ENCODE measurements at places on chromosomes 6 and 20.

GRCh38 chr6:83169106-83169505, 24.0 kb downstream of the PGM3 start:
- no peak for DNase-seq

- DNase-seq = no peak
These were observed 2.0 kb downstream of the MUC21 start for GRCh38 chr6:30985490-30985889.

- no peak for DNase-seq
These were observed 188.2 kb downstream of the ADGRG6 start for GRCh38 chr6:142489722-142490610.

DNA sequence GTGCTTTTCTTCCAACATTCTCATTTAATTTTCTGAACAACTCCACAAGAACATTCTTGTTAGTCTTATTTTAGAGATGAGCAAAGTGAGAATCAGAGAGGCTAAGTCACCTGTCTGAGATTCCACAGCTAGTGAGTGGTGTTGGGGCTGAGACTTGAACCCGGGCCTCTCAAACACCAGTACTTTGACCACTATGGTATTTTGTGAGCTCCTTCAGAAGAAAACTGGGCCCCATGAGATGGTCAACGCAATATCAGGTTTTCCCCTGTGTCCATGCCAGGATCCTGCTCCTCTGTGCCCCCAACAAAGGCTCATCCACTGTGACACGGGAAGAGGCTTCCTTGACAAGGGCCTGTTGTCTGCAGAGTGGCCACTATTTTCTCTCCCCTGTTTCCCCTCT, 51.9 kb downstream of the MAFB start:
- DNase-seq = no peak

DNA sequence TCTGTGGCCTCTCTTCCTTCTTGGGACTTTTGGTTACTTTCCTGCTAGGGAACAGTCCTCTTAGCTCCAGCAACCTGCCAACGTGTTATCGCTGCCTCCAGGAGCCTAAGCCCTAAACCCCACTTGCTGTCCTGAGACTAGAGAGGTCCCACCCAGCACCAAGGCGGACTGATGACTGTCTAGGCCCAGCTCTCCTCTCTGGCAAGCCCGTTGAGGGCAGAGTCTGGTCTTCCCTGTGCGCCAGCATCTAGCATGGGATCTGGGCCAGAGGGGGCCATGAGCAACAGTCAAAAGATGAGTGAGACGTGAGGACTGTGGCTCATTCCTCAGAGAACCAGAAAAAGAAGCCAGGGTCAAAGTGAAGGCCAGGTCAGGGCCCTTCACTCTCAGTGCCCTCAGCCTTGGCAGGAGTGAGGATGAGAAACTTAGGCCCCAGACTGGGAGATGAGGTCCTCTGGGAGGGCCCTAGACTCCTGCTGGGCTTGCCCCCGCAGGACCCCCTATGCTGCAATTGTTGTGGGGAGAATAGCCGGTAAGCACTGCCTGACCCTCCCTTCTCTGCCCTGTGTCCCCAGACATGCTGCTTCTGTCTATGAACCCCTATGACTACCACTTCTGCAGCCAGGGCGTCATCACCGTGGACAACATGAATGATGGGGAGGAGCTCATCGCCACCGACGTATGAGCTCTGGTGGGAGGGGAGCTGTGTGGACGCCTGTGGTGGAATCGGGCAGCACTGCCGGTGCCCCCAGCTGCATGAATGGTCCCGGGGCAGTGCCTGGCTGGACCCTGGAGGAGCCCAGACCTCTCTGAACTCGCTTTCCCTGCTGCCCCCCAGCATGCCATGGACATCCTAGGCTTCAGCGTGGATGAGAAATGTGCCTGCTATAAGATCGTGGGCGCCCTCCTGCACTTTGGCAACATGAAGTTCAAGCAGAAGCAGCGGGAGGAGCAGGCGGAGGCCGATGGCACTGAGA, 30.9 kb downstream of the MYH7B start:
- no peak for DNase-seq

DNA sequence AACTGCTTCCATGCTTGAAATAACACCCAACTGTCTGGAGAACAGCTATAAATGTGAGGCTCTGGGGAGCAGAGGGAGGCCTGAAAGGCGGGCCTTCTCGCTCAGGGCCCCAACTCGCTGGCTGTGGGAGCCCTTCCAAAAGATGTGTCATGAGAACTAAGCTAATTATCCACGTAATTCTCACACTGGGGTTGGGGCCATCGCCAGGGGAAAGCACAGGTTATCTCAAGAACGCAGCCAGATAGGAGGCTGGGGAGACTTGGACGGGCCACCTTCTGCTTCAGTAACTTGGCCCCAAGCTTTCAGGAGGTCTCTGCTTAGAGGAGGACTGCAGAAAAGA, 1.6 kb downstream of the PXDC1 start:
- DNase-seq = peak; percentile 51

- no peak for DNase-seq
These were observed 537 bp upstream of the GABBR1 start for GRCh38 chr6:29633534-29633905.

DNA sequence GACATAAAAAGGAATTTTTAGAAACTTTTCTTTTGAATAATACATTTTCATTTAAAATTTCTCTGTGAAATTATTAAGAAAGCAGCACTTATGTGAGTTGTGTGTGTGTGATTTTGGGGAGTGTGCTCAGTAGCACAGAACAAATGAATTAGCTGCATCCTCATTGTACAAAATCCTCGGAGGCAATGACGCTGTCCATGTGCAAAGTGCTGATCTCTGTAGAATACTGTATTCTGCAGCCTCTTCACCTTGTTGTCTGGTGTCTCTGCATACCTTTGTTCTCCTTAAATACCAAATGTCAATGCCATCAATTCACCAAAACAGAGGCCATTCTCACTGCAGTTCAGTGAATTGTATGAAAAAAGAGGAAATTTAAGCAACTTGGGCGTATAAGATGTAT, 838.4 kb downstream of the QKI start:
- DNase-seq = no peak

DNA sequence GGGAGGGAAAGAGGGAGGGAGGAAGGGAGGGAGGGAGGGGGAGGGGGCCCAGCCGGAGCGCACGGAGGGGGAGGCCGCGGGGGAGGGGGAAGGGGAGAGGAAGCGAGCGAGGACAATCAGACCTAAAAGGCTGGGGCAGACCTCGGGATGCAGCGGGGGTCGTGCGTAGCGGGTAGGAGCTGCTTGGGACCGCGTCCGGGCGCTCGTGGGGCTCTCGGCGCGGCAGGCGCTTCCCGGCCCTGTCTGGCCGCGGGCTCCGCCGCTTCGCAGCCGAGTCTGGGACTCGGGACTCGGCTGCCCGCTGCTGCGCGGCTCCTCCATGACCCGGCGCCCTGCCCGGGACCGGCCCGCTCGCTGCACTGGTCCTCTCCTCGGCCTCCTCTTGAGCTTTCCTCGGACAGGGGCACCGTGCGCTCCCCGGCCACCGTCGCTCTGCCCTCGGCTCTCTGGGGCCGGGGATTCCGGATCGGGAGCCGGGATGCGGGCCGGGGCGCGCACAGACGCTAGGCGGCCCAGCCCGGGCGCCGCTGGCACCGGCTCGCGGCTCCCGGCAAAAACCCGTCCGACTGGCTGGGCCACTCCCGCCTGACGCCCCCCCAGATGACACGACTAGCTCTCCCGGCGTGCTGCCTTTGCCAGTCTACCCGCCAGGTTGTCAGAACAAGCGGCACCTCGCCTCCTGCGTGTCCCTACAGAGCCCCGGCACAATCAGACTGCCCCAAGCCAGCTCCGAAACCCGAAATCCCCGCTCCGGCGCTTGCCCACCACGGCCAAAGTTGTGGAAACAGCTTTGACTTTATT, 2.2 kb downstream of the TFAP2A start:
- no peak for DNase-seq

- no peak for DNase-seq
These were observed 70.5 kb upstream of the HINT3 start for GRCh38 chr6:125886021-125886420.

DNA sequence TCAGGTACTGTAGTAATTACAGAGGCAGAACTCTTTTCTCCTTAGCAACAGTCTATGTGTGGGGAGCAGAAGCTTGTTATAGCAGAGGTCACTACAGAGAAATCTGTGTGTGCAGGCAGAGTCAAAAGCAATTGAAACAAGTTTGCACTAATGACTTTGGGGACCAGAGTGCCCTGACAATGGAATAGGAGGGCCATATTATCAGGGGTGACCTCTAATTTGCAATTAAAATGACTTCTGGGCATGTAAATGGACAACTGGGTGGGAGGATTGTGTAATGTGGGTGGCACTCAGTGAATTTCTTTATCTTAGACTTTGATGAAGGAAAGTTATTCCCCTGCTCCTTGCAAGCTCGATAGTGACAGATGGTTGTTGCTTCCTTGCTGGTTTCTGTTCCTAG, 127.2 kb downstream of the PLCB4 start:
- DNase-seq = no peak

DNA sequence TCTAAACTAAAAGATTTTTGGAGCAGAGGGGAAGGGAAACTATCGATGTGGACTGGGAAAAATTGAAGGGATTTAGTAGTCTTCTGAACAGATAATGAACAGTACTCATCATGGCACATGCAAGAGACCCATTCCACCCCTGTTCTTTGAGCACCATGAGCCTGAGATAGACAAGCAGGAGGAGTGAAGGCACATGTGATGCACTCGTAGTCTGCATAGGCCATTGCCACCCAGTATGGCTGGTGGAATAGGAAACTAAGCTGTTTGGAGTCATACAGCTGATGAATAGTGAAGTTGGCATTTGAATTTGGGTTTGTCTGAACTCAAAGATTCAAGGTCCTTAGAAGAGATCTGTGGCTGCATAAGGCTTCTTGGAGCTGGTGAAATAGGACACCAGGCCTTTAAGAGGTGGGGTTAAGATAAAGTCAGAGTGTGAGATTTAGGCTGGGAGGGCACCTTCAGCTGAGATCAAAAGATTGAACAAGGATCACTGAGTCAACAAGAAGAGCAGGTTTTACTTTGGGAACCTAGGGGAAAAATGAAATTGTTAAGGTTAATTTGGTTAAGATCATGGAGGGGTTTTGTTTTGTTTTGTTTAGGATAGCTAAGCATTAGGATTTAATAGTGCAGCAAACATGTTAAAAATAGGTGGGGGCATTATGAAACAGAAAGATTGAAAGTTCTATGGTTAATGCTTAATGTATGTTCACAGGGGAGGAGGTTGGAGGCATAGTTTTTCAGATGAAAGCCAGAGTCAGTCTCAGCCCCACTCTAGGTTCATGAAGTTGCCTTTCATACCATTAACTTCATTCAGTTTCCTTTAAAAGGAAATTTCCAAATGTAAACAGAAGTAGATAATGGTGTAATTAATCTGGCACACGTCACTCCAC, 148.8 kb downstream of the ARID1B start:
- no peak for DNase-seq

- no peak for DNase-seq
These were observed 790 bp downstream of the NEDD9 start for GRCh38 chr6:11231564-11232192.

- DNase-seq = no peak
These were observed 42.0 kb downstream of the CBFA2T2 start for GRCh38 chr20:33531885-33532284.

- no peak for DNase-seq
These were observed 205.1 kb upstream of the SMLR1 start for GRCh38 chr6:130622142-130622541.

DNA sequence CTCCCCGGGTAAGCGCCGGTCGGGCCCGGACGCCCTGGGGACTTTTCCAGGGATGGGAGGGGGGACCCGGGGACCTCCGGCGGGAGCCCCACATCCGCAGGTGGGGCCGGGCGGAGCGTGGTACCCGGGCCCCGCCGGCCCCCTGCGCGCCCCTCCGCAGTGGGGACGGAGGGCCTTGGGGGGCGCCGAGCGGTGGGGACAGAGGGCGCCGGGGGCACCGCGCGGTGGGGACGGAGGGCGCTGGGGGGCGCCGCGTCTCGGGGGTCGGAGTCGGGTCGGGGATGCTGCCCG, 270 bp downstream of the PLEKHG1 start:
- DNase-seq = no peak

DNA sequence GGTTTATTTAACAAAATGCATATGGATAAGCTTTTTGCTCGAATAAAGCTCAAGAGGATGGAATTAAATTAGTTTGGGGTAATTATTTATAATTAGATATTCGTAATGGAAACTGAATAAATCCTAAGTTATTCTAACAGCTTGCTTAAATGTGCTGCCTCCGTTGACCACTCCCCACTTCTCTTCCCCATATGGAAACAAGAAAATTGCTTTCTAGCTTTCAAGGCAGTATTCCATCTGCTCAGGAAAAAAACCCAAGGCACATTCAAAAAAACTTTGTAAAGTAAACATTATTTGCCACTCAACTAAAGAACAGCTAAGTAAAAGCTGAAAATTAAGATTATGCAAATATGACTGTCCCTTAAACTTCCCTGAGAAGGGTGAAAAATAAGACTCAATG, 369.2 kb downstream of the HAO1 start:
- DNase-seq = no peak

- no peak for DNase-seq
These were observed 165.2 kb upstream of the TSHZ2 start for GRCh38 chr20:52806918-52807317.

DNA sequence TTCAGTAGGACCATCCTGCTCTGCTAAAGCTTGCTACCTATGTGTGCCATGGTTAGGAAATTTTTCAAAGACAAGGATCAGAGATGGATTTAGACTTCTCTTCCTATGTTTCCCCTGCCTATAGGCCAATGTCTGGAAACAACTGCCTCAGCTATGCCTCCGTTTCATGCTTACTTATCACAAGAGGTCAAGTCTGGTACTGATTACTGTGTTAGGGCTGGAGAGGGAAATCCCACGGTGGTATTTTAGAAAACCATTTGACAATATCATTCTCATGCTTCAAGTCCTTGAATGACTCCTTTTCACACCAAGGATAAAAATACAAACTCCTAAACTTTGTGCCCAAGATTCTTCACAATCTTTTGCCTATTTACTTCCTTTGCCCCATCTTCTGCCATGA, 484.3 kb downstream of the DHX35 start:
- DNase-seq = no peak

DNA sequence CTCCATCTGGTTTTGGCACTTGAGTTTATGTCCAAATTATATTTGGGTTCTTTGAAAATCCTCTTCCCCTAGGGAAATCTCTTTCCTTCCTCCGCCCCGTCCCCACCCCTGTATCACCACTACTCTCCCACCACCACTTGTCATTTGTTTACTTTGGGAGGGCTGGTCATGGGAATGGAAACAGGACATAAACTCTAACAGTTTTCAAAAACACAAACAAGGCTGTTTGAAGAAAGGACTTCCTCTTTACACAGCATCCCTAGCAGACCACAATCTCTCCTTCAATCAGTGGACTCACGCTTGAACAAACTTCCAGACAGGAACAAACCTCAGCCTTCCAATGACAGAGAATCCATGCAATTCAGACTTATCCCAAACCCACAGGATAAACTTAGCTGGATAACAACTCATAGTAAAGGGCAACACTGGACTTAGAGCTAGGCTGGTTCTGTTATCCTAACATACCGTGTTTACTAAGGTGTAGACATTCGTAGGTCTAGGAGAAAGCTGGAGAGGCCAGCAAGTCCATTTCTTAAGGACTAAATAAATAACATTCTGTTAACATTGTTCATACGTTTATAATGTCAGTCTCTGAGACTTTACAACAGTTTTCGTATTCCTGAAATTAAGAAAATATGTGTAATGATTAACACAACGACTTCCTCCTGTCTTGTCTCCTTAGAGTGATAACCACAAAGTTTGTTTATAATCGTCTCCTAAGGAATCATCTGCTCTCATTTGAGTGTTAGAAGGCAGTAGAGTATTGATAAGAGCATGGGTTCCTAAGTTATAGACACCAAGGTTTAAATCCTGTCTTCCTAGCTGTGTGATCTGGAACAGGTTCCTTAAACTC, 44.1 kb upstream of the CTAGE9 start:
- no peak for DNase-seq

GRCh38 chr6:133804265-133804664, 84.6 kb upstream of the TCF21 start:
- DNase-seq = no peak

- no peak for DNase-seq
These were observed 42.0 kb downstream of the SOBP start for GRCh38 chr6:107531868-107532267.

All from GM04503 (cell line).